ENCODE measurements at places on chromosomes 16 and 17.

DNA sequence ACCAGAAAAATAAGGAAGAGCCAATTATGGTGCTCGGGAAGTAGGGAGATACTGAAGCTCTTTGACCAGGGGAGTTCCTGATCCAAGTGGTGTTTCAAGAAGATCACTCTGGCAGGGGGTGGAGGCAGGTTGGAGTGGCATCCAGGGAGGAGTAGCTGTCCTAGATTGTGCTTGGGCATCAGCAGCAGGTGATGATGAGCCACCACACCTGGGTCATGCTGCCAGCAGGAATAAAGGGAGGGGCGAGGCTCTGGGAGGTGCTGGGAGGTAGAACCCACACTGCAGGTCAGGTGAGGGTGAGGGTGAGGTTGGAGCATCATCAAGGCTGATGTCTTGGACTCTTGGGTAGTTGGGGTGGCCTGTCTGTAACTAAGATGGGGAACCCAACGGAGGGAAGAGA lies 35.4 kb upstream of the ADGRG1 start:
- no peak for DNase-seq

GRCh38 chr17:57876023-57876865 lies 26.4 kb upstream of the MRPS23 start:
- no peak for DNase-seq

GRCh38 chr17:38451840-38452529 lies 23.7 kb downstream of the ARHGAP23 start:
- no peak for DNase-seq

DNA sequence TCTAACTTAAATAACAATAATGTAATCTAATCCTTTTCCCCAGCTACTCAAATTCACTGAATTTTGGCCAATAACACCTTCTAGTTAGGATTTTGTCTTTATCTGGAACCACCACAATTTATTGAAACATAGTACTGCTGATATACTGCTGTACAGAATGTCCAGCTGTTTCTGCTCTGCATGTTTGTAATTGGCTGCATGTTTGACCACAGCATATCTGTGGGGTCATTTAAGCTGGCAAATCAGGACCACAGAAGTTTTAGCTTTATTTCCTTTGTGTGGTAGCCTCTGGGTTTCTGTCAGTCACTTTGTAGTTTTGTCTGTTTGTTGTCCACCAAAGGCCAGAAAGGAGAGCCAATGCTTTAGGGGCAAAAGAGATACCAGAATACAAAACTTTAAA lies 22.2 kb upstream of the RAB11FIP4 start:
- no peak for DNase-seq

GRCh38 chr16:84509032-84509950 lies 4.8 kb upstream of the MEAK7 start:
- no peak for DNase-seq

GRCh38 chr16:81263470-81264220 lies 25.2 kb downstream of the BCO1 start:
- DNase-seq: peak; percentile 91

DNA sequence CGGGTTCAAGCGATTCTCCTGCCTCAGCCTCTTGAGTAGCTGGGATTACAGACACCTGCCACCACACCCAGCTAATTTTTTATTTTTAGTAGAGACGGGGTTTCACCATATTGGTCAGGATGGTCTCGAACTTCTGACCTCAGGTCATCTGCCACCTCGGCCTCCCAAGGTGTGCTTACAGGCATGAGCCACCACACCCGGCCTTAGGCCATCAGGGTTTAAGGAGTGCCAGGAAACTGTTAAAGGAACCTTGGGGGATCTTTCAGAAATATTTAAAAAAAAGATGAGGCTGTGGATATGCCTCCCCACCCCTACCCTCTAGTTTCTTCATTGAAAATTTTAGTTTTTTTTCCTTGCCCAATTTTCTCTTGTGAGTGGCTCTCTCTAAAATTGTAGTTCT lies 31.4 kb upstream of the UBE2G1 start:
- DNase-seq: no peak

DNA sequence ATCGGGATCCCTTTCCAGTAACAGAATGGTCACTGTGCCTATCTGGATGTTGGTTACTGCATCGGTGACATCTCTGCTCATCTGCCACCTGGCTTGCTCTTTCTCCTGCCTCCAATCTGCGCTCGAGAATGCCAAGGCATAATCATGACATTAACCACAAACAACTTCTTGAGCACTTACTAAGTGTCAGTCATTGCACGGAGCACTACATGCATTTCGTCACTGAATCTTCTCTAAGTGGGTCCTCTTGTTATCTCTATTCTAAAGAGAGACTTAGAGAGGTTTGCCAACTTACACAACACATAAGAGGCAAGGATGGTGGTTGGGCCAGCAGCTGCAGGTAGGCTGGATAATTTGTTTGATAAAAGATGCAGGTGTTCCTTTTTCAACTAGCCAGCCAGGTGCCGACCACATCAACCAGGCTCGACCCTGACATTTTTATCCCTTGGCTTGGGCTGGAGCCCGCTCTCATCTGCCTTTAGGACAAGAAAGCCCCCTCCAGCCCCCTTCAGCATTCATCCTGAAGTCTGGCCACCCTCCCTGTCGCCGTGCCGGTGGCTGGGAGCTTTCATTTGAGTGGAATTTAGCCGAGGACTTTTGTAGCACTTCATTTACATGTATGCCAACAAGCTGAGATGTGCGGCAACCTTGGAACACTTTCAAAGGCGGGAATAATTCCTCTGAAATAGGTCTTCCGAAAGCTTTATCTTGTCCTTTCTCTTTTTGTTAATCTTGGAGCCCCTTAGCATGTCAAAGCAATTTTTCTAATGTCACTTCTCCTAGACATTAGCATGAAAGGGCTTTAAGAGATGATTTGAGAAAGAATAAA lies 89.3 kb upstream of the NKD1 start:
- no peak for DNase-seq

- DNase-seq: peak; percentile 73
Observed at GRCh38 chr16:75593825-75594820, 27.9 kb downstream of the GABARAPL2 start.

DNA sequence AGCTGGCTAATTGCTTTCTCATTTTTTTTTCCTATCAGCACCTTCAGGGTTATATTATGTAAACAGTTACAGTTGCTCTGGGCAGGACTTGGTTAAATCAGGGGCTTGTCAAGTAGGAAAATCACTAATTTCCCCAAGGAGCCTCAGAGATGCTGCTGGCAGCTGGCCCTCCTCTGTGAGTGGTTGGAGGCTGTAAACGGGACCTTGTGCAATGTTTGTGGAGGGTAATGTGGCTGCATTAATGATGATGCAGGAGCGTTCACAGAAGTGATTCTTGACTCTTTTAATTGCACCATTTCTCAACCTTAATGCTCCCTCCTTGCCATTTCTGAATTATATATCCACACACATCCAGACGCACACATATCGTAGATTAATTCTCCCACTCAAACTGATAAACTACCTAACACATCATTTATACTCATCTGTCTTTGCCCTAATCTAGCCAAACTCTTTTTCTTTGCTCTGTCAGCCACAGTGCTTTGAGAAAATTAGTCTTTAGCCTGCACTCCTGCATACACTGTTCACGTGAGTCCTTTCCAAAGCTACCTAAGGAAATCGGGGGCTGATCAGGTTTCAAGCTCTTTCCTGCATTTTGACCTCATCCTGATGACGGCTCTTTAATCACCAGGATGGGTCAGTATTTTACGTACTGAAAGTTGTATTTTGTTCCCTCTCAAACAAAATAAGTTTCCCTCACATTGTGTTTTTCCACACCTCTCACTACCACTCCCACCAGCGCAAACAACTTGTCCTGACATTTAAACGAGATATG lies 154.4 kb upstream of the PIRT start:
- peak; percentile 25 for DNase-seq

GRCh38 chr16:21327046-21327445 lies 49.0 kb upstream of the CRYM start:
- no peak for DNase-seq

- DNase-seq: no peak
Observed at GRCh38 chr17:73201215-73202069, 8.6 kb downstream of the COG1 start.

GRCh38 chr17:5439446-5439764 lies 450 bp upstream of the C1QBP start:
- no peak for DNase-seq

DNA sequence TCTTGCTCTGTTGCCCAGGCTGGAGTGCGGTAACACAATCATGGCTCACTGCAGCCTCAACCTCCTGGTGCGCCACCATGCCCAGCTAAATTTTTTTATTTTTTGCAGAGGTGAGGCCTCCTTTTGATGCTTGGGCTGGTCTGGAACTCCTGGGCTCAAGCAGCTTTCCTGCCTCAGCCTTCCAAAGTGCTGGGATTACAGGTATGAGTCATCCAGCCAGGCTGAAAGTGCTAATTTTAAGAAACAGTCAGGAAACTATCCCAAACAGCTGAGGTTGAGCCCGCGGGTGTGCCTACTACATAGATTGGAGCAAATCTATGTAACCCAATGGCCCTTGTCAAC lies 738 bp upstream of the XPO6 start:
- DNase-seq: no peak

GRCh38 chr17:53912117-53912516 lies 89.4 kb downstream of the KIF2B start:
- DNase-seq: no peak

DNA sequence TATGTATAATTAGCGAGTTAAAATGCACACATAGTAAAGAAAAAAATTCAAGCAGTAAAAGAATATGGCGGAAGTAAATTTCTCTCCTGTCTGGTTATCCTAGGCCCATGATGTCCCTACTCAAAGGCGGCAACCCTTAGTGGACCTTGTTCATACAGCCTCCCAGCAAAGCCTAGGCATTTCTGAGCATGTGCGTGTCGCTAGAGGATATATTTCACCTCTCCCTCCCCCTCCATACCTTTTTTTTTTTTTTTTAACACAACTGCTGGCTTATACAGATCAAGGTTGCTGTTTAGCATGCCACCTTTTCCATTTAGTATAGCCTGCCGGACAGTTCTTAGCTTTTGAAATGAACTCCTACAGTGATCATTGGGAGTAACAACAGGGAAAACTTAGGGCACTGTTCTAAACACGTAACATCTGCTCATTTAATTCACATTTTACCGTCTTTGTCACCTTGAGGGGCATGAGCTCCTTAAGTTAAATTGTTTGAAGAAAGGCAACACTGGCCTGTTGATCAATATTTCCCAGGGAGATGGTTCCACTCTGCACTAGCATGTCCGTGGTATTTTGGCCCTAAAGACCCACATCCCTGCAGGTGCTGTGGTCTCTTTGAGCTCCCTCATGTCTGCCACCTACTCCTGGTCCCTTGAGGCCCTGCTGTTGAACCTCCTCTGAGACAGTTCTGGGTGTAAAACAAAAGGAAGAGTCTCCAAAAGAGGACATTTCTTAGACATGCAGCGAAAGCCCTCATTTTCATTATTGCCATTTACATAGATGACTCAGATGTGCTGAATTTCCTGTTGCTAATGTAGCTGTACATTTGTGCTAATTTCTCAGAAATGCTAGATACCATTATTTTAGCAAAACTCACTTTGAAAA lies 4.1 kb upstream of the TNFRSF13B start:
- DNase-seq: no peak

GRCh38 chr16:87304951-87305350 lies 12.2 kb downstream of the C16orf95 start:
- DNase-seq: no peak

- no peak for DNase-seq
Observed at GRCh38 chr16:78789561-78789960, 690.1 kb downstream of the WWOX start.

GRCh38 chr16:86710602-86710950 lies 132.2 kb downstream of the FOXL1 start:
- no peak for DNase-seq

DNA sequence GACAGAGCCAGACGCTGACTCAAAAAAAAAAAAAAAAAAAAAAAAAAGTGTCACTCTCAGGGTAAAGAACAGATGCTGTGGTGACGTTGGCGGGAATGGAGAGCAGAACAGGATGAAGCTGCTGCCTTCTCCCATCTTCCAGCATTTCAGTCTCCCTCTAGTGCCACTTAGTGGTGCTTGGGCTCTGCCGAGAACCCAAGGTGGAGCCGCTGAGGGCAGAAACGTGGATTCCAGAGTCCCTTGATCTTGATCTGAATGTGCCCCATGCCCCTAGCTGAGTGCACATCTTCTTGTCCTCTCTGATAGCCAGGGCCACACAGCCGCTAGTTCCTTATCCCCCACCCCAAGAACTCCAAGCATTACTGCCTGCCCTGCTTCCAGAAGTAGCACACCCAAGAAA lies 43.2 kb upstream of the FA2H start:
- no peak for DNase-seq

GRCh38 chr17:80981062-80981902 lies 10.4 kb upstream of the CHMP6 start:
- DNase-seq: no peak

GRCh38 chr17:280901-281300 lies 71.7 kb downstream of the RPH3AL start:
- DNase-seq: peak; percentile 15

- DNase-seq: no peak
Observed at GRCh38 chr17:34733333-34733732, 154.0 kb downstream of the TMEM132E start.

DNA sequence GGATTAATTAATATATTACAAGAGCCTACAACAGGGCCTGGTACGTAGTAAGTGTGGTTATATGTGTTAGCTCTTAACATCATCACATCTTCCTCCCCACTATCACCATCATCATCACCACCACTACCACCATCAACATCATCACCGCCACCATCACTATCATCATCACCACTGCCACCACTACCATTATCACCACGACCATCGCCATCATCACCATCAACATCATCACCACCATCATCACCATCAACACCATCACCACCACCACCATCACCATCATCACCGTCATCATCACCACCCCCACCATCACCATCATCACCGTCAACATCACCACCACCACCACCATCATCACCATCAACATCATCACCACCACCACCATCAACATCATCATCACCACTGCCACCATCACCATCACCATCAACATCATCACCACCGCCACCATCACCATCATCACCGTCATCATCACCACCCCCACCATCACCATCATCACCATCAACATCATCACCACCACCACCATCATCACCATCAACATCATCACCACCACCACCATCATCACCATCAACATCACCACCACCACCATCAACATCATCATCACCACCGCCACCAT lies 7.8 kb upstream of the IL4R start:
- no peak for DNase-seq

- no peak for DNase-seq
Observed at GRCh38 chr17:67272312-67273047, 27.5 kb upstream of the HELZ start.

GRCh38 chr17:29283496-29283895 lies 10.5 kb downstream of the NUFIP2 start:
- DNase-seq: no peak

- DNase-seq: no peak
Observed at GRCh38 chr17:36849871-36850348, 87.4 kb upstream of the LHX1 start.

GRCh38 chr16:54370278-54371040 lies 83.9 kb upstream of the IRX3 start:
- DNase-seq: no peak

All from stomach (tissue), 19 donors.